CD8-positive, alpha-beta memory T cell (primary cell): ENCODE measurements at places on chromosomes 3 and 15. TPM values are rescaled to one million over a fixed set of nuclear protein-coding genes. Genes with fewer than 3 reads are reported as not detected.

DNA sequence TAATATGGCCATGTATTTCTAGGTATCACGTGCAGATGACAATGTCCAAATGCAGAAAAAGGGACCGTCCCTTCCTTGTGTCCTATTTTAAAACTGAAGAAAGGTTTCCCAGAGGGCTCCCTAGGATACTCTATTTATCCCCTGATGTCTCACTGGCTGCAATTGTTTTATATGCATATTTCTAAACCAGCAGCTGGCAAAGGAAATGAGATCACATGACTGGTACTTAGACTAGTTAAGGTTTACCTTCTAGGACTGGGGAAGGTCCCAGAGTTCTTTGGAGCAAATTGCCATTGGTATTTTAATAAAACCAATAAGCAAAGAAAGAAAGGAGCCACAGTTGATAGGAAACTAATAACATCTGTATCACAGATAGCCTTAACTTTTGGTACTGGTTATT lies 29.5 kb downstream of the GTF2E1 start:
- H3K4me1 ChIP-seq, result no peaks in the 10 kb centered on the region
- no peak overlapping the region for H3K27ac ChIP-seq
- H3K4me3 ChIP-seq, result no peak overlapping the region
- DNase-seq, result no peak
- peaks cover 18% of the 10 kb centered on the region for H3K36me3 ChIP-seq

DNA sequence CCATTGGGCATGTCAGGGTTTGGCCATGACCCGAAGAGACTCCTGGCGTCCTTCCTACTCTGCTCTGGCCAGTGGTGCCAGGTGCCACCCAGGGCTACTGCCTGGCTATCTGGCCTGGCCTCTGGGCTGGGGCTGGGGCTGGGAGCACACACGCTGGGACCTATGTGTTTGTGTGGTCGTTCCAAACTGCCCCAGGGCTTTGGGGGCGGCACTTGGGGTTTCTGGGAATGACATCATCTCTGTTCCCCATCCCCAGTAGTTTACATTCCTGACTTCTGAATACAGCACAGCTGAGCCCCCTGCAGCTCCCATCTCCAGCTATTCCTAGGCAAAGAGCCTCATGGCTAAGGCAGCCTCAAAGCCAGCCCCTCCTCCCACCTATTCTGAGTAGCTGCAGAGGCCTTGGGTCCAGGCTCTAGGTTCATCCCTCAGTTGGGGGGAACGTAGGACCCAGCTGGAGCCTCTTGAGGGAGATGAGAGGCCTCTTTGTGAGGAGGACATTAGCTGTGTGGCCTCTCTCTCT lies 24.3 kb downstream of the PLEKHO2 start:
- H3K4me3 ChIP-seq, result no peak overlapping the region
- no peak overlapping the region for H3K27ac ChIP-seq
- H3K4me1 ChIP-seq, result no peaks in the 10 kb centered on the region

DNA sequence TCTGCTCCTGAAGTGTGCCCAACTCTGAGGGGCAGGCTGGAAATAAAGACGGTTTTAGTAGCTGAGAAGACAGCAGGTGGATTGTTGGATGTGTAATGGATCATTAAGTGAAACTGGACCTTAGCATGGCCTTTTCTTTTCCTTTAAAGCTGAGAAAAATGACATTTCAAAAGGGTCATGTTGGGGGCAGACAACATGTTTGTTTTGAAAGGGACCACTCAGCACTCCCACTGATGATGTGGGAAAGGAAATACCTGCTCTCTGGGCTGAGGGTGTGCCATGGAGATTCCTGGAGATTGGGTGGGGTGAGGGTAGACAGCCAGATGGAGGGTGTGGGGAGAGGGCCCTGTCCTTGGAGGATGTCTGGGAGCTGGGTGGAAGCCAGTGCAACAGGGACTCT lies 38.4 kb downstream of the ANAPC13 start:
- H3K4me3 ChIP-seq, result no peak overlapping the region
- no peak for DNase-seq
- no peak overlapping the region for H3K27ac ChIP-seq
- no peaks in the 10 kb centered on the region for H3K36me3 ChIP-seq
- no peaks in the 10 kb centered on the region for H3K27me3 ChIP-seq
- no peaks in the 10 kb centered on the region for H3K4me1 ChIP-seq

- no peaks in the 10 kb centered on the region for H3K36me3 ChIP-seq
- H3K27ac ChIP-seq, result no peak overlapping the region
- no peak for DNase-seq
Measured at GRCh38 chr3:141457624-141458236, 29.1 kb upstream of the RASA2 start.

DNA sequence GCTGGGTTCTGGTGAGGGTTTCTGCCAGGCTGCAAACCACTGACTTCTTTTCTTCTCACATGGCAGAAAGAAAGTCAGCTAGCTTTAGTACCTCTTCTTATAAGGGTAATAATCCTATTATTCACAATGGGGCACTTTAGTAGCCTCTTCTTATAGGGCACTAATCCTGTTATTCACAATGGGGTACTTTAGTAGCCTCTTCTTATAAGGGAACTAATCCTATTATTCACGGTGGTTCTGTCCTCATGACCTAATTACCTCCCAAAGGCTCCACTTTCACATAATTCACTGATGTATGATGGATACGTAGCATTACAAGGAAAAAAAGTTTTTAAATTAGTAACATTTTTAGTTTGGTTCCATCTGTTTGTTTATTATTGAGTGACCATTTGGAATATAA lies 671.3 kb downstream of the NSUN3 start:
- no peak overlapping the region for H3K27ac ChIP-seq
- no peak for DNase-seq
- H3K36me3 ChIP-seq, result no peaks in the 10 kb centered on the region
- no peaks in the 10 kb centered on the region for H3K27me3 ChIP-seq
- no peak overlapping the region for H3K4me3 ChIP-seq

GRCh38 chr3:50978991-50979667 lies 304.4 kb downstream of the DOCK3 start:
- H3K27ac ChIP-seq, result no peak overlapping the region
- no peak overlapping the region for H3K4me3 ChIP-seq
- DNase-seq, result no peak
- no peaks in the 10 kb centered on the region for H3K36me3 ChIP-seq

- H3K4me3 ChIP-seq, result no peak overlapping the region
- no peak overlapping the region for H3K27ac ChIP-seq
- no peaks in the 10 kb centered on the region for H3K36me3 ChIP-seq
- peaks cover 3% of the 10 kb centered on the region for H3K27me3 ChIP-seq
- no peaks in the 10 kb centered on the region for H3K4me1 ChIP-seq
Measured at GRCh38 chr15:80533790-80534333, 129.7 kb downstream of the ARNT2 start.

GRCh38 chr3:156606729-156607128 lies 51.8 kb upstream of the SSR3 start:
- DNase-seq, result no peak
- H3K36me3 ChIP-seq, result no peaks in the 10 kb centered on the region
- no peaks in the 10 kb centered on the region for H3K4me1 ChIP-seq
- H3K27me3 ChIP-seq, result no peaks in the 10 kb centered on the region
- H3K27ac ChIP-seq, result peak overlapping the region; percentile 72

GRCh38 chr15:51969728-51970127 lies 1.9 kb downstream of the LEO1 start:
- no peaks in the 10 kb centered on the region for H3K27me3 ChIP-seq
- H3K27ac ChIP-seq, result no peak overlapping the region
- H3K36me3 ChIP-seq, result peaks cover 9% of the 10 kb centered on the region
- H3K4me1 ChIP-seq, result peaks cover 21% of the 10 kb centered on the region
- DNase-seq, result no peak

DNA sequence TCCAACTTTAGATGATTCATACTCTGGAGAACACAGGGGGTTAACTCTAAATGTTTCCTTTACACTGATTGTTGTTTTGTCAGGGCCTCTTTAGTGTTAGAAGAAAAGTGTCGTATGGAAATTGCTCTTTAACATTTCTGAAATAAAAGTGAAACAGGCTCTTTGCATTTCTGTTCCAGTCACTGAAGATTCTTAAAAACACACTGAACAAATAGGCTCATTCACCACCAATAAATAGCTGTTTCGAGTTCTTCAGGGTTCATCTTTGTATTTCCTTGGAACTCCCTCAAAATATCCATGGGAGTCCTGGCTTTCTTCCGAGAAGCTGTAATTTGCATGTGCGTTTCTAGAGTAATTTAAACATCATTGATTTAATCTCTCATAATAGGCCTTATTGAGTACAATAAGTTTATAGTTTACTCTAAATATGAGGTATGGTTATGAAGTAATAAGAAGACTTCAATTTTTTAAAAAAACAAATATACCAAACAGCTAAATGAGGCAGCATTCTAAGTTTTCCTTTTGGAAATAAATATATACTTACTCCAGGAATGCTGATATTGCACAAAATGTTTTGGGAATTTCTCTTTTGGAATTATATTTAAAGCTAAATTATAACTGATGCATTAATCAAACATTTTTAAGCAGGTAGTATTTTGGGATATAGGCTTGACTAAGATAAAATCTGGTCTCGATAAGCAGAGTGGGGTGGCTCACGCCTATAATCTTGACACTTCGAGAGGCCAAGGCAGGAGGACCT lies 327.4 kb downstream of the EPHA3 start:
- DNase-seq, result no peak
- H3K4me3 ChIP-seq, result no peak overlapping the region
- H3K27me3 ChIP-seq, result no peaks in the 10 kb centered on the region
- H3K27ac ChIP-seq, result no peak overlapping the region
- H3K4me1 ChIP-seq, result no peaks in the 10 kb centered on the region
- no peaks in the 10 kb centered on the region for H3K36me3 ChIP-seq

DNA sequence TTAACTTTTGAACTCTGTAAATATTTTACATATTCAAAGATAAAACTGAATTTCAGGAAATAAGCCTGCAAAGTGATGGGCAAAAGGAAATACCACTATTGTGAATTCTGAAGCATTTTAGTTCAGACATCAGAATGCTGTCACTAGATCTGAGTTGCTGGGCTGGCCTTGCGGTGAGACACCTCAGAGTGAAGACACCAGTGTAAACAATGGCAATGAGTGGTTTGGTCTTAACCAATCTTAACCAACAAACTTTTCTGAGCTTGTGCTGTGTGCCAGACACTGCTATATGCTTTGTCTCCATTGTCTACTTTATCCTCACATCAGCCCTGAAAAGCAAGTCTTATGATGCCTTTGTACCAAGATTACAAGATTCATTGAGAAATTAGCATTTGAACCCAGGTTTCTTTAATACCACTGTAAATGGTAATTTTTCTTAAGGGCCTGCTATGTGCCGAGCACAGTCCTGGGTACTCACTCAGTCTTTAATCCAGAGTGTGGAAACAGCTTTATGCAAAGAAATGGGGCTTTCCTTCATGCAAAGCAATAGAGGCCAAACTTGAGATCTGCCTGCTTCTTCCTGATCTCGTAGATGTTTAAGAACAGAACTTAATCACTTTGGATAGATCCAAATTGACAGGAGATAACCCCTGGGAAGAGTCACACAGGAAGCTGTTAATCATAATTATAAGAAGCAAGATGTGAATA lies 55.0 kb downstream of the TMEM39A start:
- no peak overlapping the region for H3K27ac ChIP-seq
- DNase-seq, result no peak
- H3K27me3 ChIP-seq, result no peaks in the 10 kb centered on the region

GRCh38 chr3:189496375-189497138 lies 134.6 kb upstream of the TP63 start:
- no peak overlapping the region for H3K4me3 ChIP-seq
- H3K27me3 ChIP-seq, result no peaks in the 10 kb centered on the region
- H3K36me3 ChIP-seq, result no peaks in the 10 kb centered on the region
- DNase-seq, result no peak

DNA sequence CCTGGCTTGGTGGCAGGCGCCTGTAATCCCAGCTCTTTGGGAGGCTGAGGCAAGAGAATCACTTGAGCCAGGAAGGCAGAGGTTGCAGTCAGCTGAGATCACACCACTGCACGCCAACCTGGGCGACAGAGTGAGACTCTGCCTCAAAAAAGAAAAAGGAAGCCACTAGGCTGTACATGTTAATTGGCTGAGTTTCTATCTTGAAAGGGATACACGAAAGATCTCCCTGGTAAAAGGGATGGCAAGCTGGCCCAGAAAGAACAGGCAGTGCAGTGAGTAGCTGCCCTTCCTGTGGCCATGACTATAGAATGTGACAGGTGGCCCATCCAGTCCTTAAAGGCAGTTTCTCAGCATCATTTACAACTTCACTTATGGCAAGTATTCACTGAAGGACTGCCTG lies 12.3 kb downstream of the LRIG1 start:
- H3K4me1 ChIP-seq, result peaks cover 81% of the 10 kb centered on the region
- DNase-seq, result no peak
- H3K27me3 ChIP-seq, result no peaks in the 10 kb centered on the region
- H3K27ac ChIP-seq, result no peak overlapping the region

DNA sequence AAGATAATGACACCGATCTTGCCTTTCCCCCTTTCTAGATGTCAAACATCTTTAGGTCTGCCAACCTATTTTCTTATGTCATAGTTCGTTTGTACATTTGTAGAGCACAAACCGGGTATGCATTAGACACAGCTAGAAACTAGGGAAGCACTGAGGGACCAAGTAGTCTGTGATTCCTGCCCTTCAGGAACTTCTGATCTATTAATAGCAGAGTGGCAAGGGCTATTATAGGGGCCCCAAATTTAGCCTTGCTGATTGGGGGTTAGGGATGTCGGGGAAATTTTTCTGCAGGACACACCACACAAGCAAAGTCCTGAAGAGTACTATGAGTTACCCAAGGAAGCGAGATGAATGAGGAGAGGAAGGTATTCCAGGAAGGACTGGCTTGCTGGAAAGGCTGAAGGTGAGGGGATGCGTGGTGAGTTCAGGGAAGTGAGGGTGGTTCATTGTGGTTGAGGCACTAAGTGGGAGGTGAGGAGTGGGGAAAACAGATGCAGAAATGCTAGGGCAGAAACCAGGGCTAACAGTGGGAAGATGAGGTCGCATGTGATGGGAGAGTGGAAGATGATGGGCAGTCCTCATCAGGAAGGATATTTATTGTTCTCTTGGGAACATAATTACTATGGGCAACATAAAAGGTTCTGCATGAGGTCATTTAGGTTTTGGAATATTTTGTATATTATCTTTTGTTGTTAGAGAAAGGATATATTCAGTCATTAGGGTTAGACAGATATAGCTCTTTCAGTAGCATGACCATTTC lies 144.3 kb downstream of the CMSS1 start:
- no peaks in the 10 kb centered on the region for H3K27me3 ChIP-seq
- H3K36me3 ChIP-seq, result no peaks in the 10 kb centered on the region
- no peak overlapping the region for H3K4me3 ChIP-seq
- DNase-seq, result no peak

GRCh38 chr15:57064033-57064432 lies 145.6 kb downstream of the TCF12 start:
- H3K4me3 ChIP-seq, result no peak overlapping the region
- no peaks in the 10 kb centered on the region for H3K27me3 ChIP-seq
- no peak for DNase-seq
- no peak overlapping the region for H3K27ac ChIP-seq

The DOCK3 gene
- 2.1 TPM for total RNA-seq

The HRH1 gene
- total RNA-seq, result 0.42 TPM

The TMEM207 gene
- not detected for total RNA-seq

The CNTN4 gene
- total RNA-seq, result not detected

The MED12L gene
- 1.7 TPM for total RNA-seq

The TICRR gene
- total RNA-seq, result 14.0 TPM

The KBTBD13 gene
- not detected for total RNA-seq

The NDN gene
- 0.77 TPM for total RNA-seq
